Vagina (tissue), 2 donors: ENCODE measurements at places on chromosomes 16 and 17.

DNA sequence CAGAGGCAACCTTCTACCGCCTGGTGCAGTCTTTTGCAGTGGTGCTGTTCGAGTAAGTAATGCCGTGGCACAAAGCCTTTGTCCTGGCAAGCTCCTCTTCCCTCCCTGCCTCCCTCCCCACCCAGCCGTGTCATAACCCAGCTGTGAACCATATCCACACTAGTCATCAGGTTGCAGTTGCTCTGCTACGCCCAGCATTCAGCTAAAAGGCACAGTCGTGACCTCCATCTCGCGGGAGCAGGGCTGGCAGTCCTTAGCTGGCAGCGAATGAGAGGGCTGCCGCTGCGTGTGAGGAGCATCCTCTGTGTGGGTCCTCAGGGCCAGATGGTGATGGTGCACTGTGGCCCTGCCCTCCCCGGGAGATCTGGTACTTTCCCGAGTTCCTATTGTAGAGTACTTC is 39.3 kb downstream of the CIBAR2 start:
- no peak for DNase-seq

DNA sequence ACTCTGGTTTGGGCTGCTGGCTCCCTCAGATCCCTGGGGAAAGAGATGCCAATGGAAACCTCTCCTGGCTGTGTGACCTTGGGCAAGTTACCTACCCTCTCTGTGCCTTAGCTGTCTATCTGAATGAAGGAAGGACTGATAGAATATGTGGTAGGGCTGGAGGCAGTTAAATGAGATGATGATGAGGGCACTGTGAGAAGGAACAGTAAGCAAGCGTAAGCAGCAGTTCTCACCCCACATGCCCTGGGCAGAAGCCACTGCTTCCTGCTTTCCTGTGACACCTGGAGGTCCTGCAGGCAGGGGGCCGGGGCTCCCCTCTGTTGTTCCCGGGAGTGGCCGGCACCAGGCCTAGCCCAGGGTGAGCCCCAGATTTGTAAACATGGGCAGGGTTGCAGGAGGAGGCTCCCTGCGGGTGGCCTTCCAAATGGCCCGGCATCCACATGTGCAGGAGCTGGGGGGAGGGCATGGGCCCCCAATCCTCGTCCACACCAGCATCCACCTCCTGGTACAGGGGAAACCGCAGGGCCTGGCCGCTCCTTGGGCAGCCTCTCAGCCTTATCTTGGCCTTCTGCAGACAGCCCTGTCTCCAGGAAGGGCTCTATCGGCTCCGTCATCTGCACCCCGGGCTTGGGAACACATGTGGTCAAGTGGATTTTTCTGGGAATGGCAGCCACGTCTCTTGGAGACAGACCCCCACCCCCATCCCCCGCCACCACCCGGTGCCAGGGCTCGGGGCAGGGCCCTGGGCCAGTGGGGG is 235.6 kb upstream of the GSE1 start:
- no peak for DNase-seq

DNA sequence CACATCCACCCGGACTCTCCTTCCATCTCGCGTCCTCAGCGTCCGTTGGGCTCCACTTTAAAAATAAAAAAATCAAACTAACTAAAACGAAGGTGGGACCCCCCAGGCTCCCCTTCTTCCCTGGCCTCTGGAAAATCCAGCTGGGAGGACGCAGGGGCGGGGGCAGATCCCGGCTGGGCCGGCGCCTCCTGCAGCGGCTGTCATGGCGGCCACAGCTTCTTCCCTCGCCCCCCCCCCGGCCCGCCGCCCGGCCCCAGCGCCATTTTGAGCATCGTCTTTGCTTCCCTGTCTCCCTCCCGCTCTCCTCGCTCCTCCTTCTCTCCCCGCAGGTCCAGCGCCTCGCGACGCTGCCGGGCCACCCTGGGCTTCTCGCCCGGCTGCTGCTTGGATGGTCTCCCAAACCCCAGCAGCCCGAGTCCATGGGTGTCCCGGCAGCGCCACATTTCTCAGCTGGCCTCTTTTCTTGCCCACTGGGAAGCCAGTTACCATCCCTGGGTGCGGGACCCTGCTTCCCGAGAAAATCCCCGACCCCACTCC is 3.3 kb downstream of the HOXB2 start:
- no peak for DNase-seq

DNA sequence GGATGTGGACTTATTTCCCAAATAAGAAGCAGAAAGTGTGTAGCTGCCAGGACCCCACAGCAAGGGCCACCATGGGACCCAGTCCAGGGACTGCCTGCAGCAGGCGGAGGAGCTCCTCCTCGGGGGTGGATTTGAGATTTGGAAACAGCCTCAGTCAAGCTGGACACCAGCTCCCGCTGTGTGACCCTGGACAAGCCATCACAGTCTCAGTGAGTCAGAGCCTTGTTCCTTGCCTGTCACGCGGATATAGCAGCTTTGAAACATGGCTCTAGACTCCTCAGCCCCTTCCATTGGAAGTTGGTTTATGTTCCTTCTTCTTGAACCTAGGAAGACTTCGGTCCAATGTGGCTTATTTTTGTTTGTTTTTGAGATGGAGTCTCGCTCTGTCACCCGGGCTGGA is 12.5 kb upstream of the DPEP1 start:
- no peak for DNase-seq
